ENCODE measurements at places on chromosomes 6 and 20.

DNA sequence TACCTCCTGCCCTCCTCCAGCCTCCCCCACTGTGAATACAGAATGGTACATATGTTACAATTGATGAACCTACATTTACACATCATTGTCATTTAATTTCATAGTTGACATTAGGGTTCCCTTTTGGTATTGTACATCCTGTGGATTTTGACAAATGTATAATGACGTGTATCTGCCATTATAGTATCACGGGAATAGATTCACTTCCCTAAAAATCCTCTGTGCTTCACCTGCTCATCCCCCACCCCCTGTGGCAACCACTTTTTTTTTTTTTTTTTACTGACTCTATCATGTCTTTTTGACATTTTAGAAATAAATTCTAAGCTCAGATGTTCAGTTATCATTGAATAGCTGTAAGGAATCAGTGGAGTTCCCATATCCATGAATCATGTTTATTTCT lies 30.4 kb downstream of the HECA start:
- no peak for DNase-seq

GRCh38 chr6:14130435-14131075 lies 13.0 kb downstream of the CD83 start:
- DNase-seq, result no peak

GRCh38 chr6:54897462-54898189 lies 51.1 kb downstream of the FAM83B start:
- no peak for DNase-seq

GRCh38 chr20:35731469-35731788 lies 10.6 kb downstream of the RBM39 start:
- no peak for DNase-seq

DNA sequence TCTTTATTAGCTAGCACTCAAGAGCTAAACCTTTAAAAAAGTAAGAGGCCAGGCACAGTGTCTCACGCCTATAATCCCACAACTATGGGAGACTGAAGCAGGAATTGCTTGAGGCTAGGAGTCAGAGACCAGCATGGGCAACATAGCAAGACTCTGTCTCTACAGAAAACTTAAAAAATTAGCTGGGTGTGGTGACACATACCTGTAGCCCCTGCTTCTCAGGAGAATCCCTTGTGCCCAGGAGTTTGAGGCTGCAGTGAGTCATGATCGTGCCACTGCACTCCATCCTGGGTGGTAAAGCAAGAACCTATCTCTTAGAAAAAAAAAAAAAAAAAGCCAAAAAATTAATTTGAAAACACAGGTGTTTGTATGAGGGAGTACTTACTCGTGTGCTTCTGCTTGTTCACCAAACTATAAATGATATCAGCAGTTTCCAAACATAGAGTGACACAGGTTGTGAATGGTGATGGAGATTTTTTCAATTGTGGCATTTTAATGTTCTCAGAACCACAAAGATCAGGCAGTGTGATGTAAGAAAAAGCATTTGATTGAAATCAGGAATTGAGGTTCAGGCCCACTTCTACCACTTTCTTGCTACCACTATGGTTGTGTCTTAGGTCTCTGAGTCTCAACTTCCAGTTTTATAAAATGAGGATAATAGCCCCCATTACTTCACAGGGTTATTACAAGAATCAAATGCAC lies 104.9 kb downstream of the FOXO3 start:
- no peak for DNase-seq

DNA sequence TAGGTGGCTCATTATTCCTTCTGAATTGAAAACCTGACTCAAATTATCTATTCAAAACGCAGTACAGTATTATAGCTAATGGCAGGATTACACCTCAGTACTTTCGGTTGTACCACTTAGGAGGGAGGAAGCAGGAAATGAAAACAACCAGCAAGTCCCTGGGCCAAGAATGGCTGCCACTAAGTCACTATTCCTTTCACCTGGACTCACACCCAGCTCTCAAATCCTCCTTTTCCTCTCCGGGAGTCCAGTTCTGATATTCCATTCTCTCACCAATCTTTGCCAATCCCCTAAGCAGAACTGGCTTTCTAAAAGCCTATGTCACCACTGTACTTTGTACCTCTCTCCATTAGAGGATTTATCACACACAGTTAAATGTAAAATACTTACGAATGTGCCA lies 20.6 kb downstream of the TMEM242 start:
- peak; percentile 52 for DNase-seq

DNA sequence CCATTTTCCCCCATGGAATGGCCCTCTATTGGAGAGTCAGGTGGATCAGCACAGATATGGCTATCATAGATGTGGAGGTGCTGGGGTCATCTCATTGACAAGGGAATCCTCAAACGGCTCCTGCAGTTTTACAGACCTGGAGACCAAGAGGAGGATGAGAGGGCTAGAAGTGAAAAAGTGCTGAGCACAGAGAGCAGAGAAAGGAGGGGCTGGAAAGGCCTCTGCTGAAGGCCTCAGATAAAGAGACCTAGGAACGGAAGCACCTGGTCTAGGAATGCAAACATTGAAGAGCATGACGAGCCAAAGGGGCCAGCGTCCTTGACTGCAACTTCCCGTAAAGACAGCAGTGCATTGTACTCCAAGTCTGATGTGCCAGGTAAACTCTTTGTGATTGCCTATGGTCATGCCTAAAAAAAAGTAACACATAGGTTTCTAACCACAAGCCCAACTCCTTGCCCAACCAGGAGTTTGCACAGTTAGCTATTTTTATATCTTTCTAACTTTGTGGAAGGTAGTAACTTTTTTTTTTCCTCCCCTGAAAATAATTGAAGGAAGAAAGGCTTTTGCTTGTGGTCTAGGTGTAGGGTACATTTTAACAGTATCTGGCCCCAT lies 15.2 kb downstream of the RSPH4A start:
- DNase-seq, result peak; percentile 67

GRCh38 chr6:24126586-24127192 lies 674 bp downstream of the NRSN1 start:
- DNase-seq, result peak; percentile 21

- DNase-seq, result peak; percentile 88
Observed at GRCh38 chr6:140684776-140685550, 1310.5 kb upstream of the CITED2 start.

DNA sequence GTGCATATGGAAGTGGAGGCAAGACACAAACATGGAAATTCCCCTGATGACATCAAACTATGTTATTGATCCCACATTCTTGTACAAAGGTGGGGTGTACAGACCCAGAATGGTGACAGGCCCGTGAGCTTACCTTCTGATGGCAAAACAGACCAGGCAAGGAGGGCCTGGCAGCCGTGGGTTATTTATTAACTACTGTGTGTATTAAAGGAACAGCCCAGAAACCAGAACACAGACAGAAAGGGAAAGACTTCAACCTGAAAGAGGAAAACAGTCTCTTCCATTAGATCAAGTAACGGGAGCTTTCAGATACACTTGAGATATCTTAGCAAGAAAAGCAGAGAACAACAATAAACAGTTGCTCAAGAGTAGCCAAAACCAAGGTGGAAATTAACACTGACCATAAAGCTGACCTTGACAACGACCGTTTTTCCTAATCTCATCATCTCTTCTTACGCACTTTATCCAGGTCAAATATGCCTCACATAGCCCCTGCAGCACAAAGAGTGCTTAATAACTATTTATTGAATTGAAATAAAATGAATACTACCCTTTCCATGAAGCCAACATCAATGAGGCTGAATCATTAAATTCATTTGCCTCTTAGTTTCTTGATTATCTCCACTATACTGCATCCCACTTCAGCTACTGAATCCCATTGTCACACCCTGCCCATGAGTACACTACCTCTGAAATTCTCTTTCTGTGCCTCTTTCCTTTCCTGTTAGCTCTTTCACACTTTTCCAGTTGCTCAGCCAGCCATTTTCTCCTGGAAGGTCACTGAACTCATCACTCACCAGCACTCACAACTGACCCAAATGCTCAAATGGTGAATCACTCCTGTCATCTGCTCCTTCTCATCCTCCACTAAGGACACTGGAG lies 67.4 kb downstream of the MOXD1 start:
- DNase-seq, result no peak

GRCh38 chr20:34643928-34644327 lies 33.0 kb downstream of the PIGU start:
- no peak for DNase-seq

- DNase-seq, result no peak
Observed at GRCh38 chr6:27777126-27777525, 135.1 kb downstream of the OR2B2 start.

- no peak for DNase-seq
Observed at GRCh38 chr6:76984572-76984971, 478.7 kb downstream of the HTR1B start.

DNA sequence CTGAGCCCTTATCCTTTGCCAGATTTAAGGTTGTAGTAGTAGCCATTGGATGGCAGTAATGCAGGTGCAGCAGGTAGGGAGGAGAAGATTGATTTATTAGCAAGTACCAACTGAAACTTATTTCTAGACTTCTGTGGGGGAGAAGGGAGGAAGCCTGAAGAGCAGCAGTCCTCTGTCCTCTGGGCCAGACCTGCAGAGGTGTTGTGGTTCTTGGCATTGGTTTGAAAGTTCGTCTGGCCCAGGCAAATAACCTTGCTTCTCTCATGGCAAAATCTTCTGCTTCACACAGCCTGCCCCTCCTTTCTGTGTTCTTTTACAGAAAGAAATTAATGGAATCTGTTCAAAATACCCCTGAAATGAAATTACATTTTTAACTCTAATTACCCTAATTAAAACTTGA lies 24.5 kb downstream of the RALY start:
- DNase-seq, result no peak

GRCh38 chr6:164744301-164744700 lies 565.1 kb downstream of the C6orf118 start:
- no peak for DNase-seq

GRCh38 chr6:106745824-106746582 lies 116.6 kb downstream of the QRSL1 start:
- DNase-seq, result no peak

GRCh38 chr6:90076511-90077415 lies 182.5 kb downstream of the GJA10 start:
- DNase-seq, result no peak

Measured in NCI-H1417 (cell line).